Activated naive CD4-positive, alpha-beta T cell (primary cell): ENCODE measurements at places on chromosomes 16 and 17.

- DNase-seq = no peak
Measured at GRCh38 chr16:88727871-88728270, 21.6 kb downstream of the CTU2 start.

DNA sequence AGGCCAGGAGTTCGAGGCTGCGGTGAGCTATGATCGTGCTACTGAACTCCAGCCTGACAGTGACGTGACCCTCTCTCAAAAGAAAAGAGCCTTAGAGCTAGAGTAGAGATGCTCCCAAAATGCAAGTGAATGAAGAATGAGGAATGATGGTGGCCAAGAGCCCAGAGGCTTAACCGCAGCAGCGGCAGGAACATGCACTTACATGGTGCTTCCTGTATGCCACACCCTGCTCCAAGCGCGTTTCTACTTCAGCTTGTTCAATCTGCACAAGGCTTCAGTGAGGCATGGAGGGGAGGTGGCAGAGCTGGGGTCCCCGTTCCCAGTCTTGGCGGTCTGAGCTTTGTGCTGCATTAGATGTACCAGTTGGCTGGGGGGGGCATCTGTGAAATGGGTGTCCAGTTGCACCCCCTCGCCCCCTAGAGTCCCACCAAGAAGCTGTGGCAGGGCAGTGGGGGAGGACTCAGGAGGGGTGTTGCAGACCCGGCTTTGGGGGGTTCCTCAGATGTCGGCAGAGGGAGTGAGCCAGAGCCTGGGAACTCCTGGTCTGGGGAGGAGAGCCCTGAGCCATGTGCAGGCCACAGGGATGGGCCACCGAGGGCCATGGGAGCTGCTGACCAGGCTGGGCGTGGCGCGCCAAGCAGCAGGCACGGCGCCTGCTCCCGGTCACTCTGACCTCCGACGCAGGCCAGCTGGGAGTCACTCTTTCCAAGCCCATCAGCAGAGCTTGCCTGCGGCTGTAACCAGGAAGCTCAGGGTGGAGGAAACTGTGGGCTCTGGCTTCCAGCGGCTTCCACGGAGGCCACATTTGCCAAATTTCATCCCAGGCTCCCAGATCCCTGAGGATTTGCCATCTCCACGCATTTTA lies 260.1 kb downstream of the PARN start:
- DNase-seq = no peak

GRCh38 chr16:88019821-88020515 lies 68.7 kb downstream of the BANP start:
- DNase-seq = no peak

- DNase-seq = no peak
Measured at GRCh38 chr16:240559-240958, 5.9 kb downstream of the FAM234A start.

GRCh38 chr16:51149721-51150164 lies 1.3 kb downstream of the SALL1 start:
- no peak for DNase-seq

DNA sequence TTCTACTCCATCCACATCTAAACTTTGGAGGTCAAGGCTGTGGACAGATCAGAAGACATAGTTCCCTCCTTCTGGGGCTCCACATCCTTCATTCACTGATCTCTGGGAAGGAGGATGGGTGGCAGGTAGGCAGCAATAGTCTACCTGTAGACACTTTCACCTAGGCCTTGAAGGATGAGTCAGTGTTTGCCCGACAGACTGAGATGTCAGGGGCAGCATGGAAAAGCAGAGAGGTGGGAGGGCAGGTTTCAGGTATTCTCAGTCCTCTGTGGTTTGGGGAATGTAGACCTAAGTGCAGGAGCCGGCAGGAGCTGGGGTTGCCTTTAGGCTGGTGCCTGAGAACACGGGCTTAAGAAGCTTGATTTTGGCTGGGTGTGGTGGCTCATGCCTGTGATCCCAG lies 171.9 kb upstream of the ZNF267 start:
- no peak for DNase-seq

DNA sequence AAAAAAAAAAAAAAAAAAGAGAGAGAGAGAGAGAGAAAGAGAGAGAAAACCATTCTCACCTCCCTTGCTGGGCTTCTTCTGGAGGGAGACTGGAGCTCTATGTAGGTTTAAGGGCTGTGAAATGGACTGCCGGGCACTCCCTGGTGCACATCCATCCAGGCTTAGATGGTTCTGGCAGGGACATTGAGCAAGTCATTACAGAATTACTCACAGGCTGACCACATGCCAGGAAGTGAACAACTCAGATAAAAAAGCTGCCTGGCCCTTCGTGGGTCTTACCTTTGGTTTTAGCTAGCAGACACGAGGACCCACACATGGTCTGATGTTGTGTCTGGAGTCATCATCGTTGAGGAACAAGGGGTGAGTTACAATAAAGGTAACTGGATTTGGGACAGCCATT lies 847.4 kb upstream of the EEF2KMT start:
- no peak for DNase-seq

DNA sequence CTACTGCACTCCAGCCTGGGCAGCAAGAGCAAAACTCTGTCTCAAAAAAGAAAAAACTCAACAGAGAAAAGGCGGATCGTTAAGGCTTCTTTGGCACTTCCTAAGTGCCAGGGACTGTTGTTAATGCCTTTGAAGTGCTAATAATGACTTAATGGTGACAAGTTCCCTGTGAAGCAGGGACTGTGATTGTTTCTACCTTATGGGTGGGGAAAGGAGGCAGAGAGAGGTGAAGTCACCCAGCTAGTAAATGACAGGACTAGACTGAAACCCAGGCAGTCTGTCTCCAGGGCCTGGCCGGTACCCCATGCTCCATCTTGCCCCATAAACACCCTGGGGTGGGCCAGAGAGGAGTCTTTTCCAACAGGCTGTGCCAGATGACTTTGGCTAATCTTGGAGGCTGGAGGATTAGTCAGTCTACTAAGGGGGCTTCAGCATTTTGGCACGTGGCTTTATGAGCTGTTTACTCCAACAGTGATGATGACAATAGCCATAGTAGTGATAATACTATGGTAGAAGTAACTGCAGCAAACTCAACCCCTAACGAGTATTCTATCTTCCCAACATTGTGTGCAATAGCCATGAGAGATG lies 26.9 kb downstream of the ABCC1 start:
- DNase-seq = no peak

- DNase-seq = no peak
Measured at GRCh38 chr16:57349212-57350031, 9.2 kb upstream of the CCL22 start.

DNA sequence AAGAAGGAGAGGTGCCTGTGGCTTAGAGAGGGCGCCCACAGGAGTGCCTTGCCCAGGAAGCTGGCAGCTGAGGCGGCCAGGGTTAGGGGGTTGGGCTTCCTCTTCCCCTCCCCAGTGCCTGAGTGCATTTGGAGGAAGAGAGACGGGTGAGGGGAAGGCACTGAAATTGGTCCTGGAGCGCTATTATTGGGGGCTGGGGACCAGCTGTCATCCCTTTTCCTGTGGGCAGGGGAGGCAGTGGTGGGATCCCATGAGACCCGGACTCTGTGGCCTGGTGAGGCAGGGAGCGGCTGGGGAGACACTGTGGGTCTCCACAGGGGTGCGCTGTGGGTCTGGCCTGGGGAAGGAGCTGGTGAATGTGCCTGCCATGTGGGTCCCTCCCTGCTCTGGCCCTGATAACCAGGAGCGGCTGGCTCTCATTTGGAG lies 259.7 kb downstream of the SEC14L1 start:
- DNase-seq = peak; percentile 60

GRCh38 chr17:19787733-19788357 lies 39.7 kb upstream of the ALDH3A1 start:
- DNase-seq = no peak

GRCh38 chr17:43662413-43663141 lies 855 bp upstream of the MEOX1 start:
- DNase-seq = no peak

GRCh38 chr17:14341866-14342265 lies 41.0 kb downstream of the HS3ST3B1 start:
- no peak for DNase-seq

GRCh38 chr17:13813347-13814240 lies 211.9 kb upstream of the HS3ST3A1 start:
- DNase-seq = no peak

- DNase-seq = peak; percentile 59
Measured at GRCh38 chr16:88533932-88534637, 36.1 kb upstream of the ZC3H18 start.

DNA sequence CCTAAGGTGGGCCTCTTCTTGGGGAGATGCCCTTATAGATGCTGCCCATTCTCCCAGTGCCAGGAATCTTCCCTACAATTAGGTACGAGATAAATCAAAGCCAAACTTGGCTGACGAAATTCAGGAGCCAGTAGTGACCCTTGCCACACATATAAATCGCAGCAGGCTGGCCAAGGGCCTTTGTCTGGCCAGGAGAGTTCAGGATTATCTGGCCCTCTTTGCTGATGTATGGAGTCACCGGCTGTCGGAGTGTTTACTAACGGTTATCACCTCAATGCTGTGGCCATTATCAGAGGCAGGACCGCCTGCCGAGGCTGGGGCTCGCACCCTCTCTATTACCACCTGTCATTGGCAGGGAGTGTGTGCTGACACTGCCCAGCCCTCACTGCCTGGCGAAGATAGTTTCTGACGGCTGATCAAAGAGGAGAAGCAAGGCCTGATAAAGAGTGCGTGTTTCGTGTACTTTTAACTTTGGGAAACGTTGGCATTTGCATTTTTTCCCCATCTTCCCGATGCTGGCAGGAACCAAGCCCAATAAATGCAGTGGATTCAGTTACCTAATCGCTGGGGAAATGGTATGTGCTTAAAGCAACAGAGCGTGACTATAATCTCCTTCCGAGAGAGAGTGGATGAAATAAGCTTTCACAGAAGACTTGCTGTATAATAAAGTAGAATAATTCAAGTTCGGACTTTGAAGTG lies 32.8 kb upstream of the TBX2 start:
- no peak for DNase-seq

- no peak for DNase-seq
Measured at GRCh38 chr16:30786936-30787612, at the start of gene ZNF629. TSS of gene ZNF629 (minus strand) at chr16:30787205. CDS start at chr16:30784482, 2,723 bp downstream.

DNA sequence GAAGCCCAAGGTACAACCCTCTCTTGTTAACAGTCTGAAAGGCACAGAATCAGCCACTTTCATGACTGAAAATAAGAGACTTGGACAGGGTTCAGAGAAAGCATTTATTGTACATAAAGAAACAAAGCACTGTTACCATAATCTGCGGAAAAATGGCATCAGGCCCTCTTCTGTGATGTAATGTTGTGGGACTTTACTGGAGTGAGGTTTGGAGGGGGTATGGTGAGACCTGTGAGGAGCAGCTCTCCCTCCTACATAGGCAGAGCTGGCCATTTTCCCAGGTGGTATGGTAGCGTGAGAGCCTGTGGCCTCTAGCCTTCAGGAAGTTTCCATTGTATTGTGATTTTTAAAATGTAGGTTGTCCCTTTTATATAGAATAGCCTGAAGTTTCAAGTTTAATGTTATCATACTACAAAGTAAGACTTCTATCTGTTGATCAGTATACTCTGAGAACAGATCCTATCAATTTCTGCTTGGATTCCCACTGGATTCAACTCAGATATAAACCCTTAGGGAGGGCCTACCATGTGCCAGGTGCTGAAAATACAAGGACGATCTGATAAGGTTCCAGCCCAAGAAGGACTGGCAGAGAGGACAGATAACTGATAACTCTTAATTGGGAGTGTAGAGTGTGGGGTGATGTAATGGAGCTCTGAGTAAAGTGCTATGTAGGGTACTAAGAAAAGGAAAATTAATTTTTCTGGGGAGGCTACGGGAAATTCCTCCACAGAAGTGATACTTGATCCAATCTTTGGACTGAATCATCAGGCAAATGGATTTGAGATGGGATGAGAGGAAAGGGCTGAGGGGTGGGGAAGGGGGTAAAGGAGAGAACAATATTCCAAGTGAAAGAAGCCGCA lies 4.1 kb upstream of the YPEL2 start:
- DNase-seq = no peak

DNA sequence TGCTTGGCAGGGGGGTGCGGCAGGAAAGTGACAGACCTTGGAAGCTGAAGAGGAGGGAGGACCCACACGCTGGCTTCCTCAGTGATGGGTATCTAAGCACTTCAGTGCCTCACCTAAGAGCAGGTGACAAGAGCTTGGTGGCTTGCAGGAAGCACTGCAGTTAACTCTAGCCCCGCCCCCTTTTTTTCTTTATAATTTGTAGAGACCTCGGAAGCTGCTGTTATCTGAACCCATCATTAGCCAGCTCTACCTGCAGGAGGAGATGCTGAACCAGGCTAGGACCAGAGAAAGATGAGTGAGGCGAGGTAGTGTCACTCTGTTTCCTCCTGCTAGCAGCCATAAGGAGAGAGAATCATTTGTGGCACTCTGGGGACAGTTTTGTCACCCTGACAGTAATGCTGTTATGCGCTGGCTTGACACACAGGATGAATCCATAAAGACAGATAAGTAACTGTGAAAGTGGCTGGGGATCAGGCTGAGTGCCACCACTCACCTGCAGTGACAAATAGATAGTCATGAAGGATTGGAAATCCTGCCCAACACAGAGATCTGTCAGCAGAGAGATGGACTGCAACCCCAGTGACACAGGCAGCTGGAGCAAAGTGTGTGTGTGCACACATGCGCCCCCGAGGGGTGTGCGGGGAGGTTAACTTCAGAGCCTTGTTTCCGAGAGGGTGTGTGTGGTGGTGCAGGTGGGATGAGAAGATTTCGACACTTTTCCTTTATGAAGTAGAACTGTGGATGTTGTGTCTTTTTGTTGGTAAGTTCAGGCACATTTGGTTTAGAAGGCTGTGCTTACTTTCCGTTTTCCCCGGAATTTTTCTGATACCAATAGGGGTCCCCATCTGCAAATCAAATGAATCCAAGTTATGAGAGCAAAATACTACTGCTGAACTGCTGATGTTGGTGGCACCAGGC lies 224.0 kb downstream of the IRX3 start:
- DNase-seq = no peak

DNA sequence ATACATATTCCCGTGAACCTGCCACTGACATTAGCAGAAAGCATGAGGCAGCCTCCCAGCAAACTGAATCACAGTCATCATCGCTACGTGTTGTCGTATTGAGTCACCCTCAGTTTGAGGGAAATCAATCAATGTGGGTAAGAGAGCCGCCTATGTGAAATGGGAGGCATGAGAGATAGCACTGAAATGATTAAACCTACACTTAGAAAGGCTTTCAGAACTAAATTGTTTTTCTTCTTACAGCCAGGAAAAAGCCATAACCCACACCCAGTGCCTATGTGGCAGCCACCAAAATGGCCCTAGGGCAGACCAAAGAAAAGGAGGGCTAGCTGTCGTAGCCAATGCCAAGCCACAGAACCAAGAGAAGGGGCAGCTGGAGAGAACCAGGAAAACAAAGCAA lies 90.5 kb downstream of the ADAMTS18 start:
- no peak for DNase-seq

GRCh38 chr16:69672998-69673713 lies 53.2 kb downstream of the NQO1 start:
- no peak for DNase-seq
